Choroid plexus epithelial cell (primary cell): ENCODE measurements at places on chromosomes 3 and 15.

DNA sequence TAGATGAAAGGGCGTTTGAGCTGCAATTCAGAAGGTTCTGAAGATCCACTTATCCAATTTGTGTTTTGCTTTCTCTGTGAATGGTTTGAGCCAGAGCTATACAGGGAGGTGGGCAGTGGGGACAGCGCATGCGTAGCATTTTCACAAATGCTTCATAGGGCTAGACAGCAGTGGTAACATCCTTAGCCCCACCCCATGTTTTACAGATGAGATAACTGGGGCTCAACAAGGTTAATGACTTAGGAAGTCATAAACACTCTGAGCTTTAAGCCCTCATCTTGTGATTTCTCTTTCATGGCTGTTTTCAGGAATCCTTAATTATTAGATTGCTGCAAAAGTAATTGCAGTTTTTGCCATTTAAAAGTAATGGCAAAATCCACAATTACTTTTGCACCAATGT is 408.7 kb downstream of the IL5RA start:
- no peak for DNase-seq

DNA sequence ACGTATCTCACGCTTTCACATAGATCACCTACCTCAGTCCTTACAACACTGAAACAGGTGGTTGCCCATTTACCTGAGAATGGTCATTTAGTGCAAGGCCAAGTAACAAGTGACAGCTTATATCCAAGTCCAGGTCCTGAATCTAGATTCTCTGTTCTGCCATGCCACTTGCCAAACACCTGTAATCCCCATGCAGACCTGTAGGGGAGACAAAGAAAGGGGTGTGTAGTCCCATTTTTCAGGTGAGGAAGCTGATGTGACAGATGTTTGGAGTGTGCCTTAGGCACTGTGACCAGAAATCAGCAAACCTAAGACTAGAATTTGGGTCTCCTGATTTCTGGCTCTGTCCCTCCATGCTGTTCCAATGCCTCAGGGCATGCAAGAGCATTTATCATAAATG is 12.7 kb downstream of the ZNF35 start:
- no peak for DNase-seq

- DNase-seq: no peak
Measured at GRCh38 chr15:88303395-88303794, 46.9 kb upstream of the NTRK3 start.

GRCh38 chr15:92869263-92869940 is 30.7 kb upstream of the CHD2 start:
- peak; percentile 58 for DNase-seq

DNA sequence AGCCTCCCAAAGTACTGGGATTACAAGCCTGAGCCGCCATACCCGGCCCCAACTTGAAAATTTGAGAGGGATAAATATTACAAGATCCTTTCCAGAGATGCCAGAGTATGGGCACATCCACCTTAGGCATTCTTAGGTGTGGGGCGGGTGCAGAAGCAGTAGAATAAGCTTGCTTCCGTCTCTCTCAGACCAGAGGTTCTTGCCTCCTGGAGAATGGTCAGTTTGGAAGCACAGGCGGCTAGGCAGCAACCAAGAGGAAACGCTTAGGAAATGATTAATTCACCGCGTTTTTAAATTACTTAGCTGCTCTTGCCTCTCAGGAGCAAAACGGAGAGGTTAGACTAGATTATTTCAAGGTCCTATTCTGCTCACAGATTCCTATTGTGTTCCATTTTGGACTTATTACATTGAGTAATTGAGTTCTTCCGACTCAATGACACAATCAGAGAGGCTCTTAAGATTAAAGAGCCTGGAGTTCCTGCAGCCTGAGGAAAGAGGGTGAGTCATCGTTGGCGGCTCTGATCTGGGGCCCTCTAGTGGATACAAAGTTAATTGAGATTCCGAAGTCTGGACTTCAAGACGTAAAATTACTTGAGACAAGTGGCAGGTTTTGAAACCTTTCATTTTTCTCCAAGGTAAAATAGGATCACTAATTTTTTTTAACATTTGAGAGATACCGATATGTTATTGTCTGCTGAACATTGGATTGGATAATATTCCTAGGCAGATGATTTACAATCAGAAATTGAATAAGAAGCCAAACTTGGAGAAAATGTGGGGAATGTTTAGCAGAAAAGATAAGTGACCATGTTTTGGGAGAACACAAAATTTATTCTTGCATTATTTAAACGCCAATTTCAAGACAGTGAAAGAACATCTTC is 5.8 kb upstream of the TOPAZ1 start:
- peak; percentile 95 for DNase-seq

DNA sequence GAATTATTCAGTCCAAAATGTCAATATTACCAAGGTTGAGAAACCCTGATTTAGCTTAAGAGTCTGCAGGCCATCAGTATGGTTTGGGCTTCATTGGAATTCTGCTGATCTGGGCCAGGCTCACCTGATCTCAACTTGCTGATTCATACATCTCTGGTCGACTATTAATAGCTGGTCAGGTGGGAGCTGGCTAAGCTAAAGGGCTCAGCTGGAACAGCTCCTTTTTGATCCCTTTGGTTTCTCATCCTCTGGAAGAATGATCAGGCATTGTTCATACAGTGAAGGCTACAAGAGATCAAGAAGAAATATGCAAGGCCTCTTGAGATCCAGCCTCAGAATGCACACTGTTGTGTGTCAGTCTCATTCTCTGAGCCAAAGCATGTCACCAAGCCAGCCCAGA is 123.3 kb upstream of the MME start:
- peak; percentile 65 for DNase-seq

GRCh38 chr15:62966294-62967078 is 76.1 kb upstream of the TPM1 start:
- no peak for DNase-seq

GRCh38 chr15:52080031-52080430 is 32.5 kb downstream of the BCL2L10 start:
- peak; percentile 57 for DNase-seq
